ENCODE measurements at places on chromosomes 1 and 21. TPM values are rescaled to one million over a fixed set of nuclear protein-coding genes. Genes with fewer than 3 reads are reported as not detected.

DNA sequence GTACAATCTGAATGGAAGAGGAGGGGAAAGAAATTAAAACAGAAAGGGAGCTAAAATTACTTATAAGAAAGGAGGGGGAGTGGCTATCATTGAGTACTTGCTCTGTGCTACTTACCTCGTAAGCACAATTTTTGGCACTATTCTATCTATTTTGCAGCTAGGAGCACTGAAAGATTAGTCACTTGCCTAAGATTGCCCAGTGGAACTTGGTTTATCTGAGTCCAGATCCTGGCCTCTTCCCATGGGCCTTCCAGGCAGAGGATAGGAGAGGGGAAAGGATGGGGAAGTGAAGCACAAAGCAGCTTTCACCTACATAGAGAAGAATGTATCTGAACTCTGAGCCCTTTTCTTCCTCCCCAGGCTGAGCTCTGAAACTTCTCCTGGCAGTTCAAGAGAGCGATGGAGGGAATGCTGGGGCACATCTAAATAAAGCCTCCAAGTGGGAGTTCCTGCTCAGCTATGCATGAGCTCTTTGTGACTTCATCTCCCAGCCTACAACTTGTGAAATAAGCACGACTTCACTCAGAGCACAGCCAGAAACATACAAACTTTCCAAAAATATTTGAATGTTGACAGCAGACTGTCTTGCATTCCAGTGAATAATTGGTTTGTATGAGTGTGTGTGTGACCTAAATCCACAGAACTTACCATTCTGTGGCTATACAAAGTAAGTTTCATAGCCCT lies 29.4 kb downstream of the HMGB4 start:
- no peak for DNase-seq

GRCh38 chr1:160211046-160211790 lies 6.0 kb downstream of the PEA15 start:
- no peak for DNase-seq

- no peak for DNase-seq
These were observed 72.2 kb downstream of the PLEKHA6 start for GRCh38 chr1:204287466-204287891.

- no peak for DNase-seq
These were observed 62.7 kb downstream of the PLPP3 start for GRCh38 chr1:56516539-56517252.

The PDZK1 gene
- 0.64 TPM for total RNA-seq

The NTMT2 gene
- total RNA-seq, result not detected

DNA sequence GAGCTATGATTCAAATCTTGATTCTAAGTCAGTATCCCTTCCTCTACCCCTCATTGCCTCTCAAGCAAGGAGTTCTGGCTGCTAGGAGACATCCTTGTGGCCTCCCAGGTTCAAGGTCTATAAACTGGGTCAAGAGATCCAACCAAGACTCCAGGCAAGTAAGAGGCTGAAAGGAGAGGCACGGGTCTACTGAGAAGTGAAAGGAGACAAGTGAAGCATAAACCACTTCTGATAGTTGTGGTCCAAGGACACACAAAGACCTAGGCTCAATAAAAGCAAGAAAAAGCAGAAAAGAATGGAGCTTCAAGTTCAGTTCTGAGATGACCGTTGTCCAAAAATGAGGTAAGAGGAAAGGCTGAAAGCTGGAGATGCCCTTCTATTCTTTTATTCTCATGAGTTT lies 17.8 kb upstream of the PPP2R5A start:
- no peak for DNase-seq

- DNase-seq, result no peak
These were observed 133.1 kb downstream of the SETD4 start for GRCh38 chr21:35927262-35927661.

- DNase-seq, result no peak
These were observed 248.0 kb downstream of the RHOU start for GRCh38 chr1:228983231-228983660.

DNA sequence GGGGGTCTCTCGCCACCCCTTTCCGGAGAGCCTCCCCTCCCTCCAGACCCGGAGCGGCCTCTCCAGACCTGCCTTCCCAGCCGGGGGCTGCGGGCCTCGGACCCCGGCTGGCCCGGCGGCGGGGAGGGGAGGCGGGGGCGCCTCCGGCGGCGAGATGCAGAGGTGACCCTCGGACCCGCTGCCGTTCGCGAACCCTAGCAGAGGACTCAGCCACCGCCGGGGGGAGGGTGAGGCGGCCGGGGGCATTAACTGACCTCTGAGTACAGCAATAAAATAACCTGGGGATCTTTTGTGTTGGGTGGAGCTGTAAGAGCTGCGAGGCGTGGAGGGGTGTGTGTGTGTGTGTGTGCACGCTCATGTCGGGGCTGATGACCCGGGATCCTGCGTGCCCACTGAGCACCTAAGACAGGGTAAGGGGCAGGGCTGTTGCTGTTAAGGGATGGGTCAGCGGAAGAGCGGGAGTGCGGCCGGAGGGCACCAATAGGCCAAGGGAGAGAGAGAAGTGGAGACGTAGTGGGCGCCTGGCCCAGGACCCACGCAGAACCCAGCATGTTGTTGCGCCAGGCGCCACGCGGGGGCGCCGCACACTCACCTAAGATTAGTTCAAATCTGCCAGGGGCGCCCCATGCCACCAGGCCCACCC lies 6.3 kb downstream of the HAPLN2 start:
- peak; percentile 70 for DNase-seq

The SPRR5 gene
- total RNA-seq, result not detected

DNA sequence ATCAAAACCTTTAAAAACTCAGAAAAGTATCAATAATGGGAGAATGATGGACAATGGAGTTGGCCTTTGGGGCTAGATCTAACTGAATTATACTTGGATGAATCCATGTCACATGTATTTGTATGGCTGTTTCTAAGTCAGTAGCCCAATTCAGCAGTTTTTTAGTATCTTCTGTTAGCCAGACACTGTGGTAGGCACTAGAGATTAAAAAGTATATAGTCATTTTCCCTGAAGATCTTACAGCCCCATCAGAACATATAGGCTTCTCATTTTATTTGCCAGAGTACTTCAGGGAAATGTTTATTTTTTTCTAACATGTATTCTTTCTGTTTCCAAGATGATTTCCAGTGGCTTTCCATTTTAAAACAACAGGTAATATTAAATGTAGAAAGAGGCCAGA lies 273.7 kb downstream of the NFIA start:
- DNase-seq, result no peak

DNA sequence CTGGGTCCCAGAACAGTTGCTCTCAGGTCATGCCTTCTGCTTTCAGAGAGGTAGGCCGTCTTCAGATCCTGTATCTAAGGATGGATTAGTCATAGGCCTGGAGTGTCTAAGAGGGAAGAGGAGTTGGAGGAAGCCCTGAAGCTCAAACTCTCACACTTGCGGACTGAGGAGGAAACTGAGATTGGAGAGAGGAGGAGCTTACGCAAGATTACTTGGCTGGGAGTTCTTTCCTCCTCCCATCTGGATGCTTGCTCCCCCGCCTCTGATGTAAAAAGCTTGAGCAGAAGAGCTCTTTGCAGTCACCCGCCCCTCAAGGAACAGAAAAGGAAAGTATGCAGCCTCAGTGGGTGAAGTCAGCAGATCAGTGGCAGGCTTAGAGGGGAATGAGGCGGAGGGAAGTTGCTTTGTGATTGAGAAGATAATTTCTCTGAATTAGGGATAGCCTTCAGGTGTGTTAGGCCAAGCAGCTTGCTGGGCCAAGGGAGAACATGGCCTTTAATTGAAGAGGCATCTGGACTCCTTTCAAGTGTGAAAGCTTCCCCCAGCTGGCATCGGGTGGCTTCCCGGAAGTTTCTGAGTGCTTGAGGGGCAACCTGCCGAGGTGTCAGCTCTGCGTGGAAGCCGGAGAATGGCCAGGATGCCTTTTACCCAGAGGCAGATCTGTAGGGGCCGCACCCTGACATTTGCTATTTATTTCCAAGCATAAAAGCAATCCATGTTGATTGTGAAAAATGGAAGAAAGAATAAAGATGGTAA lies 6.6 kb downstream of the ADORA1 start:
- no peak for DNase-seq

DNA sequence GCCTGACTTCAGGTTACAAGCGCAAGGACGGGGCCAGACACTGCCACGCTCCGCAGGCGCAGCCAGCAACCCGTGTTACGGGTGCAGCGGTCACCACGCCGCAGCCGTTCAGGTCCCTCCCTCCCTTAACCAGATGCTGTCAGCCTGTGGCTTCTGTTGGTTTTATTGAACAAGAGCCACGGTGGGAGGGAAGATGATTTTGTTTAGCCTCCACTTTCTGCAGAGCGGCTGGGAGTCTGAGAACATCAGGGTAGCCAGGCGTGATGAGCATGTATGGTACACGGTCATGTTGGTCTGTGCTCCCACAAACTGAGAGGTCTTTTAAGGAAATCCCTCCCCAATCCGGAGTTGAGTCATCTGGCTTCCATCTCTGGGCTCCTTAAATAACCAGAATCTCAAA lies 18.5 kb upstream of the ADARB1 start:
- no peak for DNase-seq

The UBE2U gene
- total RNA-seq, result not detected

GRCh38 chr1:29639741-29640427 lies 403.6 kb downstream of the PTPRU start:
- DNase-seq, result no peak

- DNase-seq, result no peak
These were observed 55.6 kb downstream of the ZNF281 start for GRCh38 chr1:200354243-200354642.

GRCh38 chr1:115475252-115475651 lies 137.2 kb upstream of the NGF start:
- DNase-seq, result no peak

The TTLL7 gene
- total RNA-seq, result 13.3 TPM

- no peak for DNase-seq
These were observed 65.4 kb downstream of the JAK1 start for GRCh38 chr1:64900916-64901315.

The KCNC4 gene
- 5.4 TPM for total RNA-seq

DNA sequence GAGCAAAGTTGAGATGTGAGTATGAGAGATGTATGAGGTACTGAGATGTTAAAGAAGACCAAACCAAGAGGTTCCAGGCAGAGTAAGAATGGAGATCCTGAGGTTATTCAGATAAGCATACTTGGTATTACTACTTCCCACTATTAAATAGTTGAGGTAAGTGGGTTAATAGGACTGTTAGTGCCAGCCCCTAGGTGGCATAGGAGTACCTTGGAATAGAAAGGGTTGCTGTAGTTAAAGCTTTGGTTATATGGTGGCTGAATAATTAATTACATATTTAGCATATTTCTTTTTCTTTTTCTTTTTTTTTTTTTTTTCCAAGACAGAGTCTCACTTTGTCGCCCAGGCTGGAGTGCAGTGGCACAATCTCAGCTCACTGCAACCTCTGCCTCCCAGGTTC lies 397.9 kb upstream of the TMPRSS15 start:
- no peak for DNase-seq

The HRNR gene
- total RNA-seq, result not detected

DNA sequence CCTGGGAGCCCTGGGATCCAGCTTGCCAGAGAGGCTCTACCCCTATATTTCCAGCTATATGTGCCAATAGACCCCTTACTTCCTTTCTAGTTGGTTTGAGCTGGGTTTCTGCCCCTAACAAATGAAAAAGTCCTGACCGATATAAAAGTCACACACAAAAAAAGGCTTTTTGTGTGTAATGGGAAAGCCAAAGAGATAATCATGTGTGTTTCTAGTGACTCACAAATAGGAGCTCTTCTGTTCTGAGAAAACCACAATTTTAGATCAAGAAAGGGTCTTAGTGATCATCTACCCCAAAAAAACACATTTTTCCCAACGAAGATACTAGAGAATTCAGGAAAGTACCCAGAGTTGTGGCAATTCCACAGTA lies 23.0 kb upstream of the PLEKHA6 start:
- no peak for DNase-seq

DNA sequence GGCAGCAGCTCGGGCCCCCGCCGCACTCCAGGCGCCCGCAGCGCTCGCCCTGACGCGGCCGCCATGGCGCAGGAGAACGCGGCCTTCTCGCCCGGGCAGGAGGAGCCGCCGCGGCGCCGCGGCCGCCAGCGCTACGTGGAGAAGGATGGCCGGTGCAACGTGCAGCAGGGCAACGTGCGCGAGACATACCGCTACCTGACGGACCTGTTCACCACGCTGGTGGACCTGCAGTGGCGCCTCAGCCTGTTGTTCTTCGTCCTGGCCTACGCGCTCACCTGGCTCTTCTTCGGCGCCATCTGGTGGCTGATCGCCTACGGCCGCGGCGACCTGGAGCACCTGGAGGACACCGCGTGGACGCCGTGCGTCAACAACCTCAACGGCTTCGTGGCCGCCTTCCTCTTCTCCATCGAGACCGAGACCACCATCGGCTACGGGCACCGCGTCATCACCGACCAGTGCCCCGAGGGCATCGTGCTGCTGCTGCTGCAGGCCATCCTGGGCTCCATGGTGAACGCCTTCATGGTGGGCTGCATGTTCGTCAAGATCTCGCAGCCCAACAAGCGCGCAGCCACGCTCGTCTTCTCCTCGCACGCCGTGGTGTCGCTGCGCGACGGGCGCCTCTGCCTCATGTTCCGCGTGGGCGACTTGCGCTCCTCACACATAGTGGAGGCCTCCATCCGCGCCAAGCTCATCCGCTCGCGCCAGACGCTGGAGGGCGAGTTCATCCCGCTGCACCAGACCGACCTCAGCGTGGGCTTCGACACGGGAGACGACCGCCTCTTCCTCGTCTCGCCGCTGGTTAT lies 2.8 kb downstream of the KCNJ9 start:
- DNase-seq, result peak; percentile 50

GRCh38 chr1:172764378-172764777 lies 105.5 kb downstream of the FASLG start:
- no peak for DNase-seq

- no peak for DNase-seq
These were observed 136.8 kb downstream of the GABPA start for GRCh38 chr21:25871566-25871965.

The WDR64 gene
- total RNA-seq, result not detected

All from mesothelial cell of epicardium (in vitro differentiated cells).